ENCODE measurements at places on chromosomes 6 and 20. TPM values are rescaled to one million over a fixed set of nuclear protein-coding genes. Genes with fewer than 3 reads are reported as not detected.

OPRM1 gene
- total RNA-seq = not detected

MYB gene
- total RNA-seq = 0.47 TPM

SAMHD1 gene
- 45.5 TPM for total RNA-seq

TTK gene
- 7.2 TPM for total RNA-seq

FAXC gene
- 0.82 TPM for total RNA-seq

SEMG1 gene
- total RNA-seq = not detected
